Neural crest cell (in vitro differentiated cells): ENCODE measurements at places on chromosomes 1 and 21. TPM values are rescaled to one million over a fixed set of nuclear protein-coding genes. Genes with fewer than 3 reads are reported as not detected.

OLFM3 gene
- total RNA-seq: 0.23 and 0.25 TPM in 2 replicates

OR10J1 gene
- not detected in 2 replicates for total RNA-seq

LCE3E gene
- not detected in 2 replicates for total RNA-seq

DNA sequence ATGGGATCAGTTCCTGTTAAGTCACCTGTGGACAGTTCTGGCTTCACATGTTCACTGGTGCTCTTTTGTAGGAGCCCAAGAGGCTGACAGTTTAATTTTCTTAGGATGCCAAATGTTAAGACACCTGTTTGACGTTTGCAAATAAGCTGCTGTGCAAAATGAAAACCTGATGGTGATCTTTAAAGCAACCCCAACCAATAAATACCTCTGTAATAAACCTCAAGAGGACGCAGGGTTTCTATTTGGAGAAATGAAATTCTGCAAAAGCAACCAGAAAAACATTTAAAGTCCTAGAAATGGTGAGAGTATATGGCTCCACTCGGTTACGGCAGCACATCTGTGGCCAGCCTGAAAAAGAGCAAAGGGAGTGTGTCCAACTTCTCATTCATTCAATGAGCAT, 5.7 kb upstream of the RHEX start:
- no peaks in the 10 kb centered on the region for H3K27me3 ChIP-seq
- H3K27ac ChIP-seq: no peak overlapping the region
- H3K36me3 ChIP-seq: no peaks in the 10 kb centered on the region
- H3K4me3 ChIP-seq: no peak overlapping the region
- no peak for DNase-seq
- H3K4me1 ChIP-seq: no peaks in the 10 kb centered on the region

SLFNL1 gene
- total RNA-seq: 0.37 and 0.64 TPM in 2 replicates

KCNJ15 gene
- 0.23 and 0.40 TPM in 2 replicates for total RNA-seq
